ENCODE measurements at places on chromosomes 3 and 15.

DNA sequence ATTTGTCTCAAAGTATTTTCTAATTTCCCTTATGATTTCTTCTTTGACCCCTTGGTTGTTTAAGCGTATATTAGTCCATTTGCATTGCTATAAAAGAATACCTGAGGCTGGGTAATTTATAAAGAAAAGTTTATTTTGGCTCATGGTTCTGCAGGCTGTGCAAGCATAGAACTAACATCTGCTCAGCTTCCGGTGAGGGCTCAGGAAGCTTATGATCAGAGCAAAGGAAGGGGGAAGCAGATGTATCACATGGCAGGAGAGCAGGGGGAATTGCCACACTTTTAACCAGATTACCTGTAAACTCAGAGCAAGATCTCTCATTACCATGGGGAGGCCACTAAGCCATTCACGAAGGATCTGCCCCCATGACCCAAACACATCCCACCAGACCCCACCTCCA lies 148.2 kb downstream of the PDE8A start:
- no peak for DNase-seq

- no peak for DNase-seq
Measured at GRCh38 chr3:195012100-195012499, 258.9 kb downstream of the XXYLT1 start.

DNA sequence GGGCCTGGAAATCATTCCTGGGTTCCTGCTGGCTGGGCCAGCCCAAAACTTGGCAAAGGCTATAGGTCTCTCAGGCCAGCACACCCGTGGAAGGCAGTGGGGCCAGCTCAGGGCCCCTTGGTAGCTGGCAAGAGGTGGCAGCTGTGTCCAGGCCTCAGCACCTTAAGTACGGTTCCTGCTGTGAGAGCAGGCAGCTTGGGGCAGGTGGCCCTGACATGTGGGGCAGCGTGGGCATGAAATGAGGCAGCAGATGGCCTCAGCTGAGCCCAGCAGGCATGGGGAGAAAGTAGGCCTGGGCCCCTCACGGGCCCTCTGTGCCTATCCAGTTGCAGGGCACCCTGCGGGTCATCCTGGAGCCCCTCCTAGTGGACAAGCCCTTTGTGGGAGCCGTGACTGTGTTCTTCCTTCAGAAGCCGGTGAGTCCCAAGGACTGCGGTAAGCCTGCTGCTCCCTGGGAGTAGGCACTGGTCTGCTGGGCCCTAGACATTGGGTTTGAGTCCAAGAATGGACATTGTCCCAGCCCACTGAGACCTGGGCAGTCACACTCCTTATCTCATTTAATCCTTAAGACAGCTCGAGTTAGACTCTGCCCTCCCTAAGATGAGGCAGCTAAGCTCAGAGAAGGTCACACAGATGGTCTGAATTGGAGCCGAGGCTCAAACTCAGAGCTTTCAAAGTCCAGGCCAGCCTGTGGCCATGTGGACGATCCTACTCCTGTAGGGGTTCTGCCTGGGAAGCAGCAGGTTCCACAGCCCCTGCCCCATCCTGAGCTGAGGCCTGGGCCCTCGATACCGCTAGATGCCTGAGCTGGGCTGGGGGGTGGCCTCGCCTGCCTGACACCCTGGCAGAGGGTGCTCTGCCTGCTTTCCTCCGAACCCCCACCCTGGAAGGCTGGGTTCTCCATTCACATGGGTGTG lies 25.5 kb downstream of the ESYT3 start:
- DNase-seq: no peak

GRCh38 chr3:13045241-13045903 lies 27.9 kb downstream of the IQSEC1 start:
- no peak for DNase-seq

DNA sequence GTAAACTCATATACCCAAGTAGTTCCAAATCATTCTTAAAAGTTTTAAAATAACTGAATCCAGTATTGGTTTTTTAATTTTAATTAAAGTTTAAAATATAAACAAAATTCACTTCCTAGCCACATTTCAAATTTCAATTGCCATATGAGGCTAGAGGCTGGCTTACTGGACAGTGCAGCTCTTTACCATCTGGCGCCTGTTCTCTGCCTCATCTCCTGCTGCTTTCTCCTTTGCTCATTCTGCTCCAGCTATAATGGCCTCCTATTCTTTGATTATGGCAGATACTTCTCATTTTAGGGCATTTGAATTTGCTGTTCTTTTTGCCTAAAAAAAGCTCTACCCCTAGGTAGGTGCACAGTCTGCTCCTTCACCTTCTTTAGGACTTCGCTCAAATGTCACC lies 19.1 kb downstream of the ARMC8 start:
- no peak for DNase-seq

DNA sequence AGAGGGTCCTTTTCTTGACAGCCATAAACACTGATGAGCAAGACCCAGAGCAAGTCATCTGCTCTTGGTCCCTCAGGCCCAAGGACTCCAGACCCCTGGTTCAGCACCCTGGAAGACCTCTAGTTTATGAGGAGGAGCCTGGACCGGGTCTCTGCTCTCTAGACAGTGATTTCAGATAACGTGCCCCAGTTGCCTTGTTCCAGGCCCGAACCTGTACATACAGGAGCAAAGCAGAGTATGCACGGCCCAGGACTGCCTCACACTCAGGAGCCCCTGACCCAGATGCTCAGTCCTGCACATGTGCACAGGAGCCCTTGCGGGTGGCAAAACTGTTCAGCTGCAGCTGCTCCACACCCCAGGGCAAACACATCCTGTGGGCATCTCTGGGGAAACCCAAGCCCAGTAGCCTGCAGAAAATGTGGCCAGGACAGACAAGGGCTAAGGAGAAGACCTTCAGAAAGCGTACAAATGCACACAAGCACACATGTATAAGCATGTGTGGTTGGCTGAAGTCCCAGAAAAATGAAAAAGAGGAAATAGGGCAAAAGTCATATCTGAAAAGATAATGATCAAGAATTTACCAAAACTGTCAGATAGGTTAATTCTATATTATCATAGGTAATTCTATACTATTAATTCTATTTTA lies 59.9 kb upstream of the CORO2B start:
- DNase-seq: no peak

GRCh38 chr3:99505646-99506269 lies 132.6 kb upstream of the COL8A1 start:
- DNase-seq: peak; percentile 87

DNA sequence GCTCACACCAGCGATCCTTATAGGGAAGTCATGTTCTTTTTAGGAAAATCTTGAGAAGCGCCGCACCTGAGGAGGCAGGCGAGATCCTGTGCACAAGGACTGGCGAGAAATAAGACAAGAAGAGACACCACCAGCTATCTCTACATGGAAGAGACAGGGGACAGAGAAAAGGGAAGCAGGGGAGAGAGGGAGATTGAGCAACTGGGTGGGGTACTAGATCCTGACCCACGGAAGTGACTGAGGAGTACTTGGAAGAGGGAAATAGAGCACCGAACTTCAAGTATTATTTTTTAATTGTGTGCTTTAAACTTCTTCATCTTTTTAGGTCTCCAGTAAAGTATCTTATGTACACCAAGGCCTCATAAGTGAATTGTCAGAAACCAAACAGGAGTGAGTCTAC lies 742.0 kb upstream of the LMCD1 start:
- no peak for DNase-seq

DNA sequence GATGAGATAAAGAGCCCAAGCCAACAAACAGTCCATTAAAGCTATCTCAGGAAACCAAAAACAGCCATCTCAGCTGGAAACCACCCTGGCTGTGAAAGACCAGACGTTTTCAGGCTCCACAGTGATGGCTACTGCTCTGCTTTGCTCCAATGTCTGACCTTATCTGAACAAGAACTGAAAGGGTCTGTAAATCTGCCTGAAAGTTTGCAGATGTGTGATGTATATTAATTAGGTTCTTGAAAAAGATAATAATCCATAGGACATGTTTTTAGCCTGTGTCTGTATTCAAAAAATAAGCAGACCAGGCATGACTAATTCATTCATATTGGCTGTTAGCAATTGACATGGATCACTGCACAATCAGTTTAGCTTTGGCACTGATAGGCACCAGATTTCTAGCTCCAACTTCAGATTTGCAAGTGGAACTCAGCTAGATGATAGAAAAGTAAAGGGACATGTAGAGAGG lies 611.4 kb upstream of the NAALADL2 start:
- DNase-seq: no peak

DNA sequence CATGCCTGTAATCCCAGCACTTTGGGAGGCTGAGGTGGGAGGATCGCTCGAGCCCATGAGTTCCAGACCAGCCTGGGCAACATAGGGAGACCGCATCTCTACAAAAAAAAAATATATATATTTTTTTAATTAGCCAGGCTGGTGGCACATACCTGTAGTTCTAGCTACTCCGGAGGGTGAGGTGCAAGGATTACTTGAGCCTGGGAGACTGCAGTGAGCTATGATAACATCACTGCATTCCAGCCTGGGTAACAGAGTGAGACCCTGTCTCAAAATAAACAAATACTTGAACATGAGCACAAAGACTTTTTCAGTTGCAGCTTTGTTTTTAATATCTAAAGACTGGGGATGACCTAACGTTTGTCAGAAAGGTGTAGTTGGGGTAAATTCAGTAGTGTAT lies 31.3 kb upstream of the GATM start:
- no peak for DNase-seq

- no peak for DNase-seq
Measured at GRCh38 chr3:195082811-195083210, 188.1 kb downstream of the XXYLT1 start.

DNA sequence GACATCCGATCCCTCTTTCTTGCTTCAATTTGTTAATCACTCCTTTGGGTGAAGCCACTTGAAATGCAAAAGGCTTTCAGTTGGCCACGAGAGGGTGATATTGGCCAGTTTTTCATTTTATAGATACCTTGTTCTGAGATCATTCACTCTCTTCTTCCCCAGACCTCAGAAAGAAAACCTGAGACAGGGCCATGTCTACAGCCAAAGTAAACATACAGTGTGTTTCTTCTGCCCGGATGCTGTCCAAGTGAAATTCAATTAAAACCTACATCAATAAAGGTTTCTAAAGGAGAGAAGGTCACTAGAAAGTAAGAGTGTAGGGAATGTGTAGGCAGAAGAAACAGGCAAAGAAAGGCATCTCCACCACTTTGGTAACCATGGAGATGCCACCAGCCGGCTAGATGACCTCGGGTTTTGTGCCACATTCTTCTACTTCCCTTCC lies 39.5 kb upstream of the FMN1 start:
- DNase-seq: no peak

DNA sequence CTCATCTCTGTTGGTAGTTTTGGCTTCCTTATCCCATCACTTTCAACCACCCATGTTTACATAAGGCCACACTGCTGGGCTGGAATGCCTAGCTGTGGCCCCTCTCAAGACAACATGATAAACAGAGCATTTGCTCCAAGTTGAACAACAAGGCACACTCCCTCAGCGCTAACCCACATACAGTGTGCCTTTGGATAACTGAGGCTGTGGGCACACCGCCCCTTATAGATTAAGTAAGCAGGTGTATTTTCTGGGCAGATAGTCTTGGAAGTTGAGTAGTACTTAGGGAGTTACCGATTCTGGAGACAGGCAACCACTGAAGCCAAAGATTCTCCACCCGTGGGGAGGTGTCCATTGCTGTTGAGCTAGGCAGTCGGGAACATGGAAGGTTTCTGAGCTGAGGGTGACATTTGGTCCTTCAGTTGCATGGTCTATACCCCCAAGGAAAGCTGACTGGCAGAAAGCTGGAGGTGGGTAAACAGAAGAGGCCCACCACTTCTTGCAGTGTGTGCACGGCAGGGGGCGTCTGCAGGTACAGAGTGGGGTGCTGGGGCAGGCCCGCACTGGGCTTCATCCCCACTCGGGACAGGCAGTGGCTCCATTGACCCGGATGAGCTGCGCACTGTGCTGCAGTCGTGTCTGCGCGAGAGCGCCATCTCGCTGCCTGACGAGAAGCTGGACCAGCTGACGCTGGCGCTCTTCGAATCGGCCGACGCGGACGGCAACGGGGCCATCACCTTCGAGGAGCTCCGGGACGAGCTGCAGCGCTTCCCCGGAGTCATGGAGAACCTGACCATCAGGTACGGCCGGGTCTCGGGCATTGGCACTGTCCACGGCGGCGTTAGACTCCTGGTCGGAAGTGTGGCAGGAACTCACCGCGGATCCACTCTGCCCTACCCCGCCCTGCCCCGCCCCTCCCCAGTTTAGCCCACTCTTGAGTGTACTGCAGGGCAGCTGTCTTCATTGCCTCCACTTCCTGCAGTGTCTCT lies 16.8 kb downstream of the NOX5 start:
- no peak for DNase-seq

DNA sequence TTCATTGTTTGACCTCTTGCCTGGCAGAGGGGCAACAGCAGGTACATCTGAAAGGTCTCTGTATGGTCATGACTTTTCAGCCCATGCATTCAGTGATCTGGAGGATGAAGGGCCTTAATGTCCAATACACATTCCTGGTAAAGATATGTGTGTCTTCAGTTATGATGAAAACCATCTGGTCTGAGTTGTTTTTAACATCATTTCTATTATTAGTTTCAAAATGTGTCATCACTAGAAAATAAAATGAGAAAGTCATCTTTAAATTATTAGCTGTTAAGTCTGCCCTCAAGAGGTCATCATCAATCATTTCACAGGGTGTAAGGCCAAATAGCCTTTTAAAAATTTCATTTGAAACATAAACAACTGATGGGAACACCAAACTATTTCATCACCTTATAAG lies 92.1 kb upstream of the PLSCR4 start:
- peak; percentile 55 for DNase-seq

- no peak for DNase-seq
Measured at GRCh38 chr3:134652409-134652831, 1.6 kb upstream of the KY start.

GRCh38 chr15:36359286-36359685 lies 220.1 kb upstream of the CDIN1 start:
- DNase-seq: no peak

DNA sequence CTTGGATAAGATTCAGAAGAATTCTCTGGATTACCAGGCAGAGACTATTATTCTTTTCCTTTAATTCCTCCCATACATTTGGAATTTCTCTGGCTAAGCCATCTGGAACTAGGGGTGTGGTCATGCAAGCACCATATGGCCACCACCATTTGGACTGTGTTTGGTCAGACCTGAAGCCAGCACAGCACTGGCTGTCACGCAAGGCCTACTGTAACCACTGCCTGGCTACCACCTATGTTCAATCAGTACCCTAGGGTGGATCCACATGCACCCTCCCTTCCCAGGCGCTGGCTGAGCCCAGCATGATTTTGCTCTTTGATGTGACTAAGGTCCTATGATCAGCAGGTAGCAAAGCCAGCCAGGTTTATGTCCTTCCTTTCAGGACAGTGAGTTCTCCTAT lies 287.8 kb upstream of the GOLIM4 start:
- DNase-seq: no peak

- DNase-seq: no peak
Measured at GRCh38 chr3:196969660-196970546, 1.3 kb upstream of the PIGZ start.

DNA sequence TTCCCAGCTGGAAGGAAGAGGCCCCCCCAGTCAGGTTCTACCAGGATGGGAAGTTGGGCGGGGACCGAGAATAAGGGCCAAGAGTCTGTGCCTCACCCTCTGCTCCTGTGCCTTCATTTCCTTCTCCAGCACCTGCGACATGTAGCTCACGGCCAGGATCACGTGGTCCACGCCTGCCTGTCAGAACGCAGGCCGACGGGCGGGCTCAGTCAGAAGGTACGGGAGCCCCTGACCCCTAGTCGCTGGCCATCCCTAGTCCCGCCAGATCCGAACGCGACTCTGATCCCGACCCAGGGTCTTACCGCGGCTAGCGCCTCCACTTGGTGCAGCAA lies 489 bp downstream of the GMPPB start:
- no peak for DNase-seq

- no peak for DNase-seq
Measured at GRCh38 chr3:11195721-11196332, 41.5 kb downstream of the HRH1 start.

- no peak for DNase-seq
Measured at GRCh38 chr3:176920766-176921160, 276.5 kb downstream of the TBL1XR1 start.
